Ammon's horn (tissue), 1 donor: ENCODE measurements at places on chromosomes 7 and 10.

GRCh38 chr7:79436378-79436777, 17.1 kb downstream of the MAGI2 start:
- DNase-seq, result no peak

DNA sequence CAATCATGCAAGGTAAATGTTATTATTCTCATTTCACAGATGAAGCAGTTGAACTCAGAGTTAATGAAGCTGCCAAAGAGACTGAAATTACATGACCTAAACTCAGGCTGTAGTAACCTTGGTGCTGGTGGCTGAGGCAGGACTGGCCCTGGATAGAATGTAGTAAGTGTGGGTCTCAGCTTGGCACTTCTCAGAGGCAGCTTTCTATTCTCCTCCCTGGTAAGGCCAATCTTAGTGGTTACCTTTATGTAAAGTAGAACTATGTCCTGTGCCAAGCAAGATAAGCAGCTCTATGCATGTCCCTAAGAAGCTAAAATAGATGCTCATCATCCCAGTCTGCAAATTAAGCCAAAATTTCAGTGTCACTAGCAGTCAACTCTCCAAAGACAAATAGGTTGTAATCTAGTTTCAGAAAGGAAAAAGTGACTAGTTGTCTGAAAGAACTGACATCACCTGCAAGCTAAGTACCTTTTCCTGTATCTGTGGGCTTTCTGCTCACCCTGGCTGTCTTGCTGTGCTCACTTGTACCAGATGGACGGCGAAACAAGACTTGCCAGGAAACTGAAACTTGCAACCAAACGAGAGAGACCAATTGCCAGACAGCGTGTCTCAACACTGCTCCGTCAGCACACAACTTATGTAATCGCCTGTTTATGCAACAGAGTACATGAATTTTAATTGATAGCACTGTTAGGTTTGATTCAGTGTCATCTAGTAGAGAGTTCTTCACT, 43.7 kb downstream of the CH25H start:
- peak; percentile 81 for DNase-seq

DNA sequence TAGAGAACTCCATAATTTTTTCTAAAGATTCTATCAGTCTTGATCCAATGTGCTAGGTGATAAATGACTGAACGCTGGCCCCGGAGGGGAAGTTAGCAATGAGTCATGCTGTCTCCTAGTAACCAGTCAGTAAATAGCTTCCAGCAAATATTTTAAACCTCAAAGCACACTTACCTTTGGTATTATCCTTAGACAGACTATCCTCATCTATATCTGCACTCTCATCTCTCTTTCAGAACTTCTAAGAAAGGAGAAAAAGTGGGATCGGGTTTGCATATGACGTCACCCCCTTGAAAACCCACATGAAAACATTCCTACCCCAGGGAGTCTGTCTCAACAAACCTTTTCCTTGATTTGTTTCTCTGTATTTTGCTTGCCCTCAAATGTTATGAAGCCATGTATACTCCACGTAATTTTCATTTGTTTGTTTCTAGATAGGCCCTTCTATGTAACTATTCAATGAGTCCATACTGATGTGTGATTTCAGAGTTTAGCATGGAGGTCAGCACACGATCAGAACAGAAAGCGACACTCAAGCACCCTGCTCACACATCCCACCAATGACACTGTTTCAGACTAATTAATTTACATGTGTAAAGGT, 174.9 kb upstream of the NRP1 start:
- peak; percentile 32 for DNase-seq

GRCh38 chr10:52779541-52780390, 7.2 kb upstream of the MBL2 start:
- DNase-seq, result peak; percentile 68

GRCh38 chr10:103849212-103849877, 6.0 kb downstream of the SH3PXD2A start:
- DNase-seq, result no peak

DNA sequence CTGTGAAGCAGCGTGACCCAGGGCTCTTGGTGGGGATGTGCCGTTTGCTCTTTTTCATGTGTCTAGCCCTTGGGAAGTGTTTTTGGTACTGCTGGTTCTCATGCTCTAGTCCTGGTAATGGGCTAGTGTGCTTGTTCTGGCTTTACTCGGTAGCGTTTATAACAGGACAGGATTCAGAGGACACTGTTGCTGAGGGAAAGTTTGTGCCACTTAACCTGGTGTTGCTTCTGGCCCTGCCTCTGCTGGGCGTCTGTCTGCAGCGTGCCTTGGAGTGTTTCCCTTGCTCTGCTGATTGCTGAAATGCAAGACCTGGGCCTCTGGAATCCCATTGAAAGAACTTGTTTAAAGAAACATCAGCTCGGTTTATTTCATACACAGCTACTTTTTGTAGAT, 35.0 kb downstream of the INPP5A start:
- no peak for DNase-seq

DNA sequence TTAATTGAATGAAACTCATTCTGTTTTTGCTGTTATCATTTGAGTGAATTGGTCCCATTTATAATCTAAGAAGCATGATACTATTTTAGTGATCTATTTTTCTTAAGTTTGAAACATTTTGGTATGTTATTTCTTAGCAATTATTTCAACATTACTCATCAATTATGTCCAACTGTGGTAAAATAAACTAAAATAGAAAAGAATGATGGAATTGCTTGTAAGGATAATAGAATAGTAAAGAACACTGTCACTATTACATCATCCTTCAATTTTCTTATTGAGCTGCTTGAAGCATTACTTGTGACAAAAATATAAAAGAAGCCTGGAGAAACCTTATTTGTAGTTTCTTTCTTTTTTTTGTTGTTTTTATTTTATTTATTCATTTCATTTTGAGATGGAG, 42.4 kb downstream of the ZNF487 start:
- DNase-seq, result no peak

GRCh38 chr7:96685353-96685752, 24.3 kb downstream of the SEM1 start:
- DNase-seq, result no peak

DNA sequence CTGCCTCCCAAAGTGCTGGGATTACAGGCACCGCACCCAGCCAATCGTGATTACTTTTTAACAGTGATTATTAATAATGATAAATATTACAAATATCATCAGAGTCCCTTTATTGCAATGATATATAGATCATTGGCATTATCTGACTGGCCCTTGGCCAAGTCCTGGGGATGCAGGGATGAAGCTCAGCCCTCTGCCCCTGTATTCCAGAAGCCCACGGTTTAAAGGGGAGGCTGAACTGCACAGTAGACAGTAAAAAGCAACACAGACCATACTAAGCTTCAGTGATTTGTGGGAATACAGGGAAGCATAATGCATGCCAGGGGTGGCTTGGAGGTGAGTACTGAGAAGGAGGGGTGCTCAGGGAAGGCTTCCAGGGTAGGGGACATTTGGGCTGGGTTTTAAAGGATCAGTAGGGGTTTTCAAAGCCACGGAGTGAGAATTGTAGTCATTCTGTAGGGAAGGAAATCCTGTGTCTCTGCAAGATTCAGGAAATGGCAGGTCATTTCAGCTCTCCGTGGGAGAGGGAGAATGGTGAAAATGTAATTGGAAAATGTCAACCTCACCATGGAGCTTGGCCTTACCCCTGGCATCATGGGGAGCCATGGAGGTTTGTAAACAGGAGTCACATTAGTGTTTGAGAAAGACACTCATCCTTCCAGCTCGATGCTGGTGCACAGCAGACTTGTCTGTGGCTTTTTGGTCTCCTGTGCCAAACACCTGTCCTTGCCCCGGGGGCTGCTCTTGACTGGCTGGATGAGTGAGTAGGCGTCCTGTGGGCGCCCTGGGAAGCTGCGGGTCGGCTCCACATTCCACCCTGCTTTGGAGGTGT, 8.8 kb downstream of the ADAMTS14 start:
- DNase-seq, result no peak

- DNase-seq, result no peak
These were observed 919.2 kb downstream of the LRMDA start for GRCh38 chr10:76350583-76350982.

DNA sequence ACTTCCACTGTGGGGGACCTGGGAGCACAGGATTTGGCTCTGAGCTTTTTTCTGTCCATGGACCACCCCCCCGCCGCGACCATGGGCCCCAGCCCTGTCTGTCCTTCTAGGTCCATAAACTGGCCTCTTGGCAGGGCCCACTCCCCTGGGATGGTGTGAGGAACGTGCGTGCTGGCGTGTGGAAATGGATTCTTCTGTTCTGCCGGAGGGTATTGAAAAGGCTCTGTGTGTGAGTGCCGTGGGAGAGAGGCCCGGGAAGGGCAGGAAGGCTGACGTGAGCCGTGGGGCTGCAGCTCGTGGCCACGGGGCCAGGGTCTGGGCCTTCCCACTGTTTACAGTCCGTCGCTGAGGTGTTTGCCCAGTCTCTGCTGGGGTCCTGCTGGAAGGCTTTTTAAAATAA, 123.7 kb downstream of the GRK5 start:
- no peak for DNase-seq

DNA sequence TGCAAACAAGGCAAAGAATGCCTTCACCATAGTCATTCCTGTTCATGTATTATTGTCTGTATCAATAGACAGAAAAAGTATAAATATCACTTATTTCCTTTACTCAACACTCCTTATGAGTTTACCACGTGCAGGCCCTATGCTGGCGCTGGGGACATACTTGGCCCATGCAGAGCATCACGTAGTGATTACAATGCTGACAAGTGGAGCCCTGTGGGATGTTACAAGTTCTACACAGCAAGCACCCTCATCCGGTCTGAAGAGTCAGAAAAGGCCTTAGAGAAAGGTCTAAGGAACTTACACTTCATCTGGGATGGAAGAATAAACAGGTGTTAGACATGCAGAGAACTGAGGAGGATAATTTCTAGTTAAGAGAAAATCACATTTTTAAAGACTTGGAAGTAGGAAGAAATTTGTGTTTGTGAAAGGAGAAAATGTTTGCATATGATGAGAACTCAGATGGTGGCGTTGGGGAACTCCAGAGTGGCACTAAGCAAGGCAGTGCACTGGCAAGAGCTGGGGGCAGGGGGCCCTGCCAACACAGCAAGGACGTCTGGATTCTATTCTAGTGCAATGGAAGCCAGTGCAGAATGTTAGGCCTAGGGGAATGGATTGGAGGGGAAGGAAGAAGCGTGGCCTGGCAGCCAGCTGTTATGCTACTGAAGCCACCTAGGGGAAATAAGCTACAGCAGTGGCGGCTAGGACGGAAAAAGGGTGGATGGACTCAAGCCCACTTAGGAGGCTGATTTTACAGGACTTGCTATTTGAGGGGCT, 116.2 kb downstream of the ELMO1 start:
- DNase-seq, result no peak

DNA sequence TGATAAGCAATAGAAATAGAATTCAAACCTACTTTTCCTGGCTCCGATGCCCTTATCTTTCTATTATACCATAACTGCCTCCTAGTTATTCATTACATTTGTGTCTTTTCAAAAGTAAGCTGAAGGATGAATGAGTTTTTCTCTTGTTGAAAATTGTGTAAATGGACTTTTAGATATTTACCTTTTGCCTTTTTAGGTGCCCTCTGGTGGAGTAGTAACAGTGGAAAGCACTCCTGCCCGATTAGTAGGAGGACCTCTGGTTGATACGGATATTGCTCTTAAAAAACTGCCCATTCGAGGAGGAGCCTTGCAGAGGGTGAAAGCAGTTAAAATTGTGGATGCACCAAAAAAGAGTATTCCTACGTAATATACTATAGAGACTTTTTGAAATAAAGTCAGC, 11.2 kb downstream of the FAM237B start:
- DNase-seq, result no peak

DNA sequence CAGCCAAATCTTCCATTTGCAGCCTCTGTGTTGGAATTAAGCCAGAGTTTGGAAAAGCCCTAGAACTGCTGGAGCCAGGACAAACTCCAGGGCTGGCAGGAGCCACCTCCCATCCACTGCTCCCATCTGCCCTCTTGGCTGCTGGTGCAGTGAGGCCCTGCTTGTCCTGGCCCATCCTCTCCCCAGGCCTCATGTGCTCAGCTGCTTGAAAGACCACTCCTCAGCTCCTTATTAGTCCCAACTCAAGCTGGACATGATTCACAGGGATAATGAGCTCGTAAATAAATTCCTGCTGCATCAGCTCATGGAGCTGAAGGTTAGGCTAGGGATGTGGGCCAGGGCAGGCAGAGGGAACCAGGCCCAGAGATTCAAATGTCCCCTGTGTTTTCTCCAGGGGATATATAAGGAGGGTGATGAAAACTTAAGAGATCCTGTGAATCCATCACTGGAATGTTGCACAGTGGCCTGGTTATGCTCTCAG, 282.8 kb downstream of the RPS24 start:
- DNase-seq, result no peak

DNA sequence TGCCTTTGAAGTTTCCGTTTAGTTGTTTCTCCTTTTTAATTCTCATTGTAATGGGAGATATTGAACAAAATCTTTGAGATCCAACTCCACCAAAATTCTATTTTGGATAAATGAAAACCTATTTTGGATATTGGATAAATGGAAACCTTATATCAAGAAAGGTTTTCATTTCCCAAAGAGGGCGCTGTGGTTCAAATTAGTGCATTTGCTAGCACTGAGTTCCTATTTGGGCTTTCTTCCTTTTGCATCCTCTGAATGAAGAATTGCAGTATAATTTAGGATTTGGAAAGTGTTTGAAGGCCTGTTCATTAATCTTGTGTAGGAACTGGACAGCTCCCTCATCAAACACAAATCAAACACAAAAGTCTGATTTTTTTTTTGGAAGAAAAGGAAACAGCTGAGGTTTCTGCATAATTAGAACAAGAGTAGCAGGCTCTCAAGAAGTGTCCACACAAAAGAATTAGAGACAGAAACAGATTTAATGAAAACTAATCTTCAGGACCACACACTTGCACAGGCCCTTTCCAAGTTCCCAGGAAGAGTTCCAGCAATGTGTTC, 80.8 kb upstream of the KLF14 start:
- DNase-seq, result no peak

DNA sequence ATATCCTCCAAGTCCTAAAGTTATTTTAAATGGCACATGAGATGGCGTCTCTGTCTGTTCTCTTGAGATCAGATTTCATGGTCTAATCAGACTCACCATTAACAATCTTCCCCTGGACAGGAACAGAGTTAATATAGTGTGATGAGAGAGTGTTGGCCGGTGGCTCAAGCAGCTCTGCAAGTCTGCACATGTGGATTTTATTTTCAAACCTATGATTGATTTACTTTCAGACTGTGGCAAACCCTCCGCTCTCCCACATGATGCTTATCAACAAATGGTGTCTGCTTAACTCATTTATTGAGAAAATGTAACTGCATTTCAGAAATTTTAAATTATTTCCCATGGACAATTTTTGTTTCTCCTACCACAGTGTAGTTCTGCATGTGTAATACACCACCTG, 46.5 kb upstream of the HGF start:
- no peak for DNase-seq

GRCh38 chr10:100968062-100968736, 1.1 kb upstream of the SEMA4G start:
- peak; percentile 54 for DNase-seq

- DNase-seq, result no peak
These were observed 5.3 kb downstream of the DYDC1 start for GRCh38 chr10:80351220-80351619.
